Parietal lobe (tissue), 2 donors: ENCODE measurements at places on chromosomes 2 and 18. TPM values are rescaled to one million over a fixed set of nuclear protein-coding genes. Genes with fewer than 3 reads are reported as not detected.

WDCP gene
- 21.9 TPM for total RNA-seq

DPYSL5 gene
- total RNA-seq, result 184 TPM

FBXO36 gene
- 8.1 TPM for total RNA-seq

RETSAT gene
- total RNA-seq, result 14.4 TPM

POTEF gene
- total RNA-seq, result not detected
